RPMI8226 (cell line): ENCODE measurements at places on chromosomes 6 and 20.
A peak's percentile ranks its signal among the peaks of the same experiment; 100 is the strongest.

DNA sequence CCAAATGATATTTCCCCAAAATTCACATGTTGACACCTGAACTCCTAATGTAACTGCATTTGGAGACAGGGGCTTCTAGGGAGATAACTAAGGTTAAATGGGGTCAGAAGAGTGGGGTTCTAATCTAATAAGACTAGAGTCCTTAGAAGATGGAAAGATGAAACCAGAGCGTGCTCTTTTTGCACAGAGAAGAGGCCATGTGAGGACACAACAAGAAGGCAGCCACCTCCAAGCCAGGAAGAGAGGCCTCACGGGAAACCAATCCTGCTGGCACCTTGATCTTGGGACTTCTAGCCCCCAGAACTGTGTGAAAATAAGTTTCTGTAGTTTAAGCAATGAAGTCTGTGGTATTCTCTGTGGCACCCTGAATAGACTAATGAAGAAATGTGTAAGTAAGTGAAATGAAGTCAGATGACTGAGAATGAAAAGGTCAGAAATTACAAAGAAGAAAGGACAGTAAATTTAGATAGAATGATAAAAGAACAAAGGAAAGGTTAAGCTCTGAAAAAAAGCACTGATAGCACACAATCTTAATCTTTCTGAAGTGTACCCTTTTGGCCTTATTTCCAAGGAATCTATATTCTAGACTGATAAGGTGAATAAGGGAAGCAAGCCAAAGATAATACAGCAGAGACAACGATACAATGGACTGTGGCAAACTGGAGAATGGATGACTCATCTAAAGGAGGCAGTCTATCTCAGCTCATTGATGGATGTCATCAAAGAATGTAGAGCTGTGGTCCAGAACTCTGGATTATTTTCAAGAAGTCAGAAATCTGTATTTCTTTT is 110.4 kb downstream of the MYB start:
- no peak for DNase-seq

DNA sequence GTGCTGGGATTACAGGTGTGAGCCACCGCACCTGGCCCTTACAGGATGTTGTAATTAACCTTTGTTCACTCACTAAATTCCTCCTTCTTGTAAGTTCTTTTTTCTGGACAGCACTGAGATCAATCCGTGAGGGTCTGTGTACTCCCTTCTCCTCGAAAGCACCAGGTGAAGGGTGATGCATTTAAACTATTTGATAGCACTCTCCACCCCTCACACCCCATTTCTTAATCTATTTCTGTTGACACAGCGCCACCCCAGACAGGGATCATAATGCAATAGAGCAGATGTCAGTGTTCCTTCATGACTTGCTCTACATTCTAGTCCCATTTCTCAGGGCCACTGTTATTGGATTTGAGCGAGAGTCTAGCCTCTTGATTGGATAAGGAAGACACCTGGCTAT is 46.3 kb downstream of the PPP1R14C start:
- no peak for DNase-seq

DNA sequence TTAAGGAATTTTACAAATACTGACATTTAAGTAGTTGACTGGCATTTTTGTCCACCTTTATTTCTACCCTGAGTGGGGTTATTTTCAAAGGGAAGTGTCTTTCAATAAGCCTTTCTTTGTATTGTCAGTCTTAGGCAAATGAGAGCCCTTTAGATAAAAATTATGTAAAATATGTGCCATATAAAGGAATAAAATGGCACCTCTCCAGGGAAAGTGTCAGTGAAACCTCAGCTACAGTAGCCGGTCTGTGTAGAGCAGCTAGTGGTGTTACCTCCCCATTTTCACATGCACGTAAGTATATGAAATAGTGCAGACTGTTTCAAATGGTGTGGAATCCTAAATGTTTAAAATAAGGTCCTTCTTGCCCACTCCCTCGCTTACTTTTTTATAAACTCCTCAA is 5.0 kb downstream of the FAM217B start:
- DNase-seq = no peak

DNA sequence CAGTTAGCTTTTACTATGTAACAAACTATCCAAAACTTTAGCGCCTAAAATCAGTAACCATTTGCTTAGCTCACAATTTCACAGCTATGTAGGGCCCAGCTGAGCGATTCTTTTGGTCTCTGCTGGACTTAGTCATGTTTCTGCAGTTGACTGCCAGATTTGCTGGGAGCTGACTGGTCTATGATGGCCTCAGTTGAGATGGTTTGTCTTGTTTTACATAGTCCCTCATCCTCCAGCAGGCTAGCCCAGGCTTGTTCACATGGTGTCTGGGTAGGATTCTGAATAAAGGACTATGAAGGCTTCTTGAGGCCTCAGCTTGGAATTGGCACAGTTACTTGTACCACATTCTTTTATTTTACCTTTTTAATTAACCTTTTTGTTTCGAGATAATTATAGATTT is 247.8 kb upstream of the CHD6 start:
- no peak for DNase-seq

DNA sequence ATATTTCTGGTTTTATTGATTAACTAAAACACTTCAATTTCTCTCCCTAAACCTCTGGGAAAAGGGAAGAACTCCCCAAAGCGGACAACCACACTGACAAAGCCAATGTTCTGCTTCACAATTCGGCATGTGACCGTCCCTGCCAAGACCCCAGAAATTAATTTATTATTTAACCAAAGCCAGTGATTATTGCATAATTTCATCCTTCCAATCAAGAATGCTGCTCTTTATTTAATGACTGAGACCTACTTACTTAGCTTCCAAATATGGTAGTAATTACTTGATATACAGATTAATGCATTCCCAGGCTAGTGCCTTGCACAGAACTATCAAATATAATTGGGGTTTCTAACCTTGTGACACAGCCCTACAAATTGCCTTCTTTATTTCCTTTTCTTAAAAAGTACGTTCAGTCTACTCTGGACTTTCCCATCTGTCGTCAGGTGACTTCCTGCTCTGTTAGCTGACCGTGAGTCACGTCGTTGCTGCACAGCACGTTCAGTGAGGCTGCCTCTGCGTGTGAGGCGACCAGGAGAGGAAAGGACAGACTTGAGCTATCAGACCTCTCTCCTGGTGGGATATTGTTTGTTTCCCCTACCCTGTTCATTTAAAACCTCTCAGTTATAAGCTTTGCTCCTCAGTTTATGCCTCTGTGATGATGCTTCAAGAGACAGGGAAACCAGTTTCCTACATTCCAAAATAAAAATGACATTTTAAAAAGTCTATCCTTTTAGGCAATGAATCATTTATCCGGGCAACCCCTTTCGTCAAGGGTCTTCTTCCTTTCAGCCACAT is 55.7 kb upstream of the TNFAIP3 start:
- DNase-seq = peak; percentile 41

- peak; percentile 92 for DNase-seq
Observed at GRCh38 chr20:58850693-58851174, at the start of gene GNAS-AS1. TSS of gene GNAS-AS1 (minus strand) at chr20:58850902.

GRCh38 chr6:56772737-56773184 is 130.1 kb upstream of the DST start:
- peak; percentile 80 for DNase-seq

DNA sequence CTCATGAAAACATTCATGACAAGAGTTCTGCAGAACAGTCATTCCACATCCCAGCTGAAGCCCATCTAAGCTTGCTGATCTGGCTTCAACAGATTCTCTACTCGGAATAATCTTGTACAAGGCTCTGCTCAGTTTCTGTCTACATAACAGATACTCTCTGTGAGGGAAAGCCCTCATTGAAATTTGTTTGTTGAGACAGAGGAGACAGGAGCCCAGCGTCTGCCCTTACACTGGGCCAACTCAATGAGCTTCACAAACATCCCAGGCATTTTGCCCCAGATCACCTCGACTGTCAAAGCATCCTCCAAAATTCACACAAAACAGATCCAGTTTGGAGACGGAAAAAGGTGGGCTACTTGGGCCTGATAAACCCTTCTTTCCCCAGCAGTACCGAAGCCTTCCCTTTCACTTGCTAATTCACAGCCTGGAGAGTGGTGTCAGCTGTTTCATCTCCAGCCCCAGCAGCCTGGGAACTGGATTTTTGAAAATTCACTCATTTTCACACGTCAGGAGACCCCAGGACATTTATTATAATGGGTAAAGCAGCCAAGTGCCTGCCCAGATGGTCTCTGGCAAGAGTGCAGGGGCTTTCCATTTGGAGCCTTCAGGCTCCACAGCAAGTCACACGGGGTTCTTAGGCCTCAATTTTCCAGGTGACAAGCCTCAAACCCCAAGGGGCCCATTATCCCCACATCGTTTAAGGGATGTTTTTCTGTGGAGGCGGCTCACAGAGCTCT is 7.3 kb downstream of the CCDC167 start:
- DNase-seq = no peak

- no peak for DNase-seq
Observed at GRCh38 chr20:34754611-34755010, 50.5 kb downstream of the TP53INP2 start.

DNA sequence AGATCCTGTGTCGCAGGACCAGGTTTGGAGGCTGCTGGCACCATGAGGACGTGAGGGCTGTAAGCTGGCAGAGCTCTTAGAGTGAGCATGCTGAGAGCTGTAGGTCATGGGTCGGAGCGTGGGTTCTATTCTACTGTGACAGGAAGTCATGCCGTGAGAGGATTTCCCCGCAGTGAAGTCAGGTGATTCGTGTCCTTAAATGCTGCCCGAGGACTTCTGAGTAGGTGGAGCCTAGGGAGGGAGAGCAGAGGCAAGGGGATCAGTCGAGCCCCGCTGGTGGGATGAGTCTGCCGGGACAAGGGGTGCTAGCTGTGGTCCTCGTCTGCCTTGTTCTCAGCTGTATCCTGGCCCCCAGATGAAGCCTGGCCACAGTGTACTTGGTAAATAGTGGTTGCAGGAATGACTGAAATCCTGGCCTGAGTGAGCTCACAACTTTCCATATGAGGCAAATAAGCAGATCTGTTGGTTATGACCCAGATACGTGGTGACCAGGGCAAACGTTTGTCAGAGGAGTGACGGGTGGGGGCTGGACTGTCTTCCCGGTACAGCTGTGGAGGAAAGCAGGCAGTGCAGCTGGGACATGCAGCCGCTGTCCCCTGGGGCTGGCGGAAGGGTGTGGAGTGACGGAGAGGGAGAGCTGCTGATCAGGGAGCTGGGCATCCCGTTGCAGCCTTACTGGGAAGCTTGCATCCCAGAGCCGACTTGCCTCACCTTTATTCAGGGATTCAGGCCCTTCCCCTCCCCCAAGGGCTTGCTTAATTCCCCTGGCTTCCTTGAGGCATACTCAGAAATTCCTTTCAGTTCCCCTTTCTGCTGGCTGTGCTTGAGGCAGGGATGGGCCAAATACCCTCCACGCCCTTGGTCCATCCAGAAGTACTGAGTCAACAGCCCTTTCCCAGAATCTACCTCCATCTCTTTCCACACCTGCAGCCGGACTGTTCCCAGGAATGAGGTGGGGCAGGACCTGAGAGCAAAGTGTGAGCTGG is 250.9 kb upstream of the RREB1 start:
- DNase-seq = peak; percentile 68

DNA sequence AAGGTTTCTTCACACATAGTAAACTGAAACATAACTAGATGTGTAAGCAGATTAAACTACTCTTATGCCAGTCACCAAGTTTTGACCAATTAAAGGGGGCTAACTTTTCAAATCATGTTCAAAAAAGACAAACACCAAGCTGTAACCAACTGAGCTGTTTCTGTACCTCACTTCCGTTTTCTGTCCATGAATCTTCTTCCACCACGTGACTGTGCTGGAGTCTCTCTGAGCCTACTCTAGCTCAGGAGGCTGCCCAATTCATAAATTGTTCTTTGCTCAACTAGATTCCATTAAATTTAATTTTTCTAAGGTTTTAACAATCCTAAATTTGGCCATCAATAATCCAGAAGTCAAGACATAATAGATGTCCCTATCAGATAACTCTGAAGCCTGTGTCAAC is 229.4 kb downstream of the FNDC1 start:
- DNase-seq = no peak

GRCh38 chr6:83403191-83403590 is 27.7 kb downstream of the ME1 start:
- DNase-seq = no peak

DNA sequence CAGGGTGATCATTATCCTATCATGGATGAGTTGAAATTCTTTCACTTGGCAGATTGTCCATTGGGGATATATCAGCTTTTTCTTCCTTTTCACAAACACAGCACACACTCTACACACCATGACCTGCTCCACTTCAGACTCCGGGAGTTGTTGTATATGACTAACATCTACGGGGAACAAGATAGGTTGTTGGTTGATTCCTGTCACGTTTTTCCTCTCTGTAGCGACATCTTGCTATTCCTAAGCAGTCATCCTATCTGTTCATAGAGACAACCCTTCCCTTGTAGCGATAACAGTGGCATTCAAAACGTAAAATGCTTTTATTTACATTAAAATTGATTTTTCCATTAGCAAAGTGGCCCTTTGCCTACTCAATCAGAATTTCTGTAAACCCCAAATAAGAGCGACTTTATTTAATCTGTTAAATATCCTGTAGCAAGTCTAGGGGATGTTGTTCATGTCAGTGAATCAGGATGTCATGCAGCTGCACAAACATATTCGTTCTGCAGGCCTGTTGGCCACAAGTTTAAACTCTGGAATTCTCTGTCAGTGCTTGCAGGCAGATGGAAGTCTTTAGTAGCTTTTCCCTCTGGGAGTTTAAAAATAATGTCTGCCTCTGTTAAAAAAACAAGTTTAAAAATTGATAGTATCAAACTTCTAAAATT is 23.1 kb downstream of the PHACTR2 start:
- no peak for DNase-seq

- DNase-seq = no peak
Observed at GRCh38 chr20:19473216-19473921, 260.9 kb downstream of the SLC24A3 start.

GRCh38 chr6:114524081-114524480 is 181.3 kb upstream of the HS3ST5 start:
- DNase-seq = no peak

DNA sequence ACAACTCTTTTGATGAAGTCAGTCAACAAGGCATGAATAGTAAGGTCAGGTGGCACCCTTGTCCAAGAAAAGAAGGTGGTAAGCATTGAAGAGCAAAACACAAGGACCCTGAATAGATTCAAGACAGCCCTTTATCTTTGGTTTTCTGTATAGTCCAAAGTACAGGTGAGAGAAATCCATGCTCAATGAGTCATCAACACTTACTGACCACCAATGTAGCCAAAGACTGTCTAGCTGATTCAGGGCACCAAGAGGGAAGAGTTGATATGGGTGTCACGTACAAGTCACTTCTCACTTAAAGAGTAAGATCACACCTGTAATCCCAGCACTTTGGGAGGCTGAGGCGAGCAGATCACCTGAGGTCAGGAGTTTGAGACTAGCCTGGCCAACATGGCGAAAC is 528.3 kb downstream of the CD83 start:
- DNase-seq = no peak

GRCh38 chr6:50984135-50984534 is 165.5 kb downstream of the TFAP2B start:
- DNase-seq = no peak

DNA sequence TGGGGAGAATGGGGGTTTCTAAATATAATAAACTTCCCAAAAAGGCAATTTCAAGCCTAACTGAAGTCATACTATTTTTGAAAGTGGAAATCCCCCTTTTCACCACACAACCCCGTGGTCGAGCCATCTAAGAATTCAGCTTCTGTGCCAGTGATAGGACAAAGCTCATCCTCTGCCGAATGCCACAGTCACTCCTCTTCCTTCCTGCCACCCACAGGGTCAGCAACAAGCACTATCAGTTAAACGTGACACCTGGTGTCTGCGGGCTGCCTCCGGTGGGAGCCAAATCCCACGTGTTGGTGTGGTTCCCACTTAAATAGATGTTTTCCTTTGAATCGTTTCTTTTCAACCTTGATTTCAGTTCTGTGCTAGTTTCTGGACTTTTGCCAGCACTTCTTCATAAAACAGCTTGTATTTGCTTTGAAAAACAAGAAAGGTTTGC is 60.7 kb downstream of the TNFAIP3 start:
- DNase-seq = peak; percentile 77

GRCh38 chr6:3188262-3188661 is 30.9 kb upstream of the TUBB2A start:
- DNase-seq = no peak
